OCI-M1 (cell line): ENCODE measurements at places on chromosomes 16 and 17.

DNA sequence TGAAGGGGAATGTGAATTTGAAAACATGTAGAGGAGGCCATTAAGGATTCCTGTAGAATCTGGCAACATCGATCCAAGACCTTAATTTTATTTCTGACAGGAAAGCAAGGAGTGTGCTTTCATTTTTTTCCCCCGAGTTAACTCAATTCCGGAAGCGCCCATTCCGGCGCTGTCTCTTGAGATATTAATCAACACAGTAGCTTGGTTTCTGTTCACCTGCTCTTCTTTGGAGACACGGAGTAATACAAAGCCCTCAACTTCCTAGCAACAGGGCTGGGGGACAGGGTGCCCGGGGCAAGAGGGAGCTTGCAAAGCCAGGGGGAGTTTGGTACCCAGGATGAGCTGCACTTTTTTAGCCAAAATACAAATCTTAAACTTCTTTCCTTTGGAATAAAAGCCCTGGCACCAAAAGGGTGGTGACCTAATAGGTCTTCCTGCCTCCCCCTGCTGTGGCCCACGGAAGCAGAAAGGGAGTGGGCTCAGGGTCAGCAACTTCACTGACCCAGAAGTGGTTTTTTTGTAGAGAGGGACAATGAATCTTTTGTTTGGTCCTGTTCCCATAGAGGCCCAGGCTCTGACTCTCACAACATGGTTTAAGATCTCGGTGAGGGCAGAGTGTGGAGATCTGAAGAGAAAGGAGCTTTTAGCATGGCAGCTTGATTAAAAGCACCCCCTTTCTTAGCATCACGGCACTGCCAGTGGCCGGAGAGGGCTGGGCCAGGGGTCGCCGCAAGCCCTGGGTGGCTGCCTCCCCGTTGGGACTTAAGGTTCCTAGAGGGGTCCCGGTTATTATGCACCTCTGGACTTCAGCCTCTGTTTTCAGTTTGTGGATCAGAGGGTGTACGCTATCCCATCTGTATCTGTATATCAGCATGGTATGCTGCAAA, 207.3 kb downstream of the CCDC182 start:
- DNase-seq, result no peak

GRCh38 chr17:47797797-47798196, 23.8 kb downstream of the OSBPL7 start:
- peak; percentile 32 for DNase-seq

DNA sequence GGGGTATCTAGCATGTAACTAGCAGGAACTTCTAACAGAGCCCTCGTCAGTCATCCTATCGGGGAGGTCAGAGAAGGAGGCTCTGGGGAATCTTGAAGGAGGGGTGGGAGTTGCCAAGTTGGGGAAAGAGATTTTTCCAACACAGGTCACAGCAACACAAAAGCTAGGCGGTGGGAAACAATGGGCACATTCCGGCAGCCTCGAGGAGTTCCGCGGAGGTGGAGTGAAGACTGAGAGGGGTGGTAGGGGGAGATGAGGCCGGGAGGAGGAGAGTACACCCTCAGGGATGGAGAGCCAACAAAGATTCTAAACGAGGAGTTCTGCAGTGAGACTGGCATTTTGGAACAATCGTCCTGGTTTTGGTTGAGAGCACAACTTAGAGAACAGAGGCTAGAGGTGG, 13.5 kb upstream of the CALB2 start:
- no peak for DNase-seq

- DNase-seq, result no peak
These were observed 828.3 kb upstream of the EEF2KMT start for GRCh38 chr16:5925850-5926249.

- no peak for DNase-seq
These were observed 2.5 kb downstream of the VAMP2 start for GRCh38 chr17:8160224-8160577.

DNA sequence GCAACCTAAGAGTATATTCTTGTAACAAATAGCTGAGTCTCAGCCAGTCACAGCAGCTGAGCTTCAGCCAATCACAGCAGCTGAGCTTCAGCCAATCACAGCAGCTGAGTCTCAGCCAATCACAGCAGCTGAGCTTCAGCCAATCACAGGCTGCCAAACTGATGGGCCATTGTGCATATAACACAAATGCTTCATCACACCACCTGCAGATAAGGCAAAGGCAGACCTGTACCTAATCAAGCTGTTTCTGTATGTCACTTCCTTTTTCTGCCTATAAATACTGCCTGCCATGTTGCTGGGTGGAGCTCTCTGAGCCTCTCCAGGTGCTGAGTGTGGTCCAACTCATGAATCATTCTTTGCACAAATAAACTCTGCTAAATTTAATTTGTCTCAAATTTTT, 19.9 kb downstream of the MYH13 start:
- DNase-seq, result no peak

- DNase-seq, result no peak
These were observed 4.2 kb upstream of the ZG16B start for GRCh38 chr16:2825906-2826305.

DNA sequence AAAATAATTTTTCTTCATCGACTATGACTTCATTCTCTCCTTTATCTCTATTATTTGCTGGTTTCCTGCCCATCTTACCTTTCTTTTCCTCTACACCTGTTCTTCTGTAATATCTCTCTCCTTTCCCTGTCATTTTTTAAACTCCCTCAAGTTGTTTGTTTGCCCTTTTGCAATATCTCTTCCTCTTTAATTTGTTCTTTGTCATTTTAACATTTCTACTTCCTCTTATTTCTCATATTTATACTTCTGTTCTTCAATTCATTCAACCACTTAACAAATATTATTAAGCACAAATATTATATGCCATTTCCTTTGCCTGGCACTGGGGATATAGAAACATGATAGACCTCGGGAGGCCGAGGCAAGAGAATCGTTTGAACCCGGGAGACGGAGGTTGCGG, 22.6 kb downstream of the MAP3K3 start:
- no peak for DNase-seq

DNA sequence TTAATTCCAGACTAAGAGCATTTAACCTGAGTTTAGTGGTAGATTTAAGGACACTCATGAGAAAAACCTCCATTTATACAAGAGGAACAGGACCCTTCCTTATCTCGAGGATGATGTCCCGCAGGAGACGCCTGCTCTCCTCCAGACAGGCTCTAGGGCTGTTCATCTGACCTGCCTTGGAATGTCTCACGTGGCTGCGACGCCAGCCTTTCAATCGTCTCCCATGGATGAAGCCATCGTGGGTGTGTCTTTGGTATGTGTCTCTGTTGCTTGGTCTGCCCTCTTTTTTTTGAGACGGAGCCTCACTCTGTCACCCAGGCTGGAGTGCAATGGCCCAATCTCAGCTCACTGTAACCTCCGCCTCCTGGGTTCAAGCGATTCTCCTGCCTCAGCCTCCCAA, 16.5 kb downstream of the CHMP6 start:
- DNase-seq, result no peak

DNA sequence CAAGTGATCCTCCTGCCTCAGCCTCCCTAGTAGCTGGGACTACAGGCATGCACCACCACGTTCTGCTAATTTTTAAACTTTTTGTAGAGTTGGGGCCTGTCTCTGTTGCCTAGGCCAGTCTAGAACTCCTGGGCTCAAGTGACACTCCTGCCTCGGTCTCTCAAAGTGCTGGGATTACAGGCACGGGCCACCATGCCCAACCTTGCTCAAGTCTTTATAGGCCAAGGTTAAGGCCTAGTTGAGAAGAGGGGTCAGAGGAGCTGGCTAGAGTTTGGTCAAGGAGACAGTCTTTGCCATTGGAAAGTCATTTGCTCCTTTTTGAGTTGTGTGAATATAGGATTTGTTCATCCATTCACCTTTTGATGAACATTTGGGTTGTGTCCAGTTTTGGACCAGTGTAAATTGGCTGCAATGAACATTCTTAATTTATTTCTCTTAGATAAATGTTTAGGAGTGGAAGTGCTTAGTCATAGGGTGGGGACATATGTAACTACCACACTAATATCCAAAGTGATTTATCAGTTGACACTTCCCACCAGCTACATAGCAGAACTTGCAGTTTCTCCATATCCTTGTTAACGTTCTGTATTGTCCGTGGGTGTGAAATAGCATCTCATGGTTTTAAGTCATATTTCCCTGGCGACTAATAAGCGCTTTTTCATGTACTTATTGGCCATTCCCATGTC, 30.7 kb upstream of the ARHGAP17 start:
- DNase-seq, result peak; percentile 54

DNA sequence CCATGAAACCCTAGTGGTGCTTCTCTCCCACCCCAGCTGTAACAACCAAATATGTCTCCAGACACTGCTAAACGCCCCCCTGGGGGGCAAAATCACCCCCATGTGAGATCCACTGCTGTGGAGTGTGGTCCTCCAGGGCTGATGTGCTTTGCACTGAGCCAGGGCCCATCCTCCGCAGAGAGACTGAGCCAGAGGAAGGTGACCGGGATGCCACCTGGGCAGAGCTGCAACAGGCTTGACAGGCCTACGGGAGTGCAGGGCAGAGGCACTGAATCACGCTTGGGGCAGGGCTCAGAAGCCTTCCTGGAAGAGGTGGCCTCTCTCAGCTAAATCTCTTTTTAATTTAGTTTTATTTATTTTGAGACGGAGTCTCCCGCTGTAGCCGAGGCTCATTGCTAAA, 4.4 kb downstream of the GJD3 start:
- DNase-seq, result no peak

DNA sequence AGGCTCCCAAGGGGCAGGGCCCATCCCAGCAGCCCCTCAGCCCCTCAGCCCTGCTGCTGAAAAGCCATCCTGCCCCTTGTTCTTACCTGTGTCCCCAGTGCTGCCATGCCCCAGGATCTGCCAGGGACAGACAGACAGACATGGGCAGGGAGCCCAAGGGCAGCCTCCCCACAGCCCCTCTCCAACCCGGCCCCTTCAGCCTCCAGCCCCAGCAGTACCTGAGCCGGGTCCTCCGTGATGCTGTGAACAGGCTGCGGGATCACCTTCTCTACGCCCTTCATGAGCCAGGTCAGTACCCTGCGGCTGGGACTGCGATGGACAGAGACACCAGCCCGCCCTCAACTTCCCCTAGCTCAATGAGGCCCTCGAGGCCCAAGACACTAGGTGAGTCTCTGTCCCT, 8.2 kb downstream of the CNGB1 start:
- no peak for DNase-seq

GRCh38 chr17:58525239-58525638, 10.8 kb upstream of the MTMR4 start:
- no peak for DNase-seq

GRCh38 chr16:85304337-85304736, 192.1 kb upstream of the CIBAR2 start:
- no peak for DNase-seq

- DNase-seq, result no peak
These were observed 60.4 kb upstream of the MMP2 start for GRCh38 chr16:55418586-55418985.

- no peak for DNase-seq
These were observed 45.4 kb upstream of the HSBP1 start for GRCh38 chr16:83762141-83762991.

DNA sequence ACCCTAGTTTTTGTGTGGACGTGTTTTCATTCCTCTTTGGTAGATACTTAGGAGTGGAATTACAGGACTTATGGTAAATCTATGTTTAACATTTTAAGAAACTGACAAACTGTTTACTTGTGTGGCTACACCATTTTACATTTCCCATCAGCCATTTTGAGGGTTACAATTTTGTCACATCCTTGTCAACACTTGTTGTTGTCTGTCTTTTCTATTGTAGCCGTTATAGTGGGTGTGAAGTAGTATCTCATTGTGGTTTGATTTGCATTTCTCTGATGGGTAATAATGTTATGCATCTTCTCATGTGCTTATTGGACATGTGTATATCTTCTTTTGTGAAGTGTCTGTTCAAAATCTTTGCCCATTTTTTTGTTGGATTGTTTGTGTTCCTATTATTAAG, 4.5 kb downstream of the FTO start:
- DNase-seq, result no peak
